ENCODE measurements at places on chromosomes 3 and 15.

GRCh38 chr15:69475769-69476358 lies 23.2 kb downstream of the RPLP1 start:
- peak; percentile 81 for DNase-seq

- DNase-seq = no peak
Observed at GRCh38 chr3:194476784-194477183, 10.0 kb downstream of the ATP13A3 start.

GRCh38 chr3:55196495-55196894 lies 268.6 kb upstream of the LRTM1 start:
- no peak for DNase-seq

DNA sequence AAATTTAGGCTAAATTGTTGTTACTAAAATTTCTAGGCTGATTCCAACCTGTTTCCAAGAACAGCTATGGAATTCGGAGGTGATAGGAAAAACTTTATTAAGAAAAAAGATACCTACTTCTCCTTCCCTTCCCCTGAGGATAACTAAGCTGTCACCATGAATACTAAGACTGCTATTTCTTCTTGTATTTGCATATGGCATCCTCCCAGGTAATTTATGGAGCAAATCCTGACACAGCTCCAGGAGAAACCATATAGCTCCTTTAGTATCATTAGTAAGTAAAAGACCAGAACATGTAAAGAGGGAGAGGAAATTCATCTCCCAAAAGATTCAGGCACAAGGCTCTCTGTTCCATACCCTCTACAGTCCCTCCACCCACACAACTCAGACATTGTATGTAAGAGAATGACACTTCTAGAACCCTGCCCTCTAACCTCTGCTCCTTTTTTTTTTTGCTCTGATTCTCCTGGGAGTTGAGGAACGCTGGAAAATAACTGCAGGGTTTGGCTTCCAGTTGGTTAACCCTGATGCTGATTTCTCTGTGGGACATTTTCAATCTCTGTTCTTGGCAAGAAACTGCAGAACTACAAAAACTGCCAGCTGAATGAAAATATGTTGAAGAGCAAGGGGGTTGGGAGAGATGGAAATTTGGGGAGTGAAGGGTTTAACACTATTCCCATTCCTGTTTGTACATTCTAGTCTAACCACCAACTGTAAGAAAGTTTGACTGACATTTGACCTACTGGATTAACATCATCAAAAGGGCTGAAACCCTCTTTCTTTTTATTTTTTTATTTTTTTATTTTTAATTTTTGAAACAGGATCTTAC lies 14.2 kb upstream of the MAGI1 start:
- peak; percentile 30 for DNase-seq

DNA sequence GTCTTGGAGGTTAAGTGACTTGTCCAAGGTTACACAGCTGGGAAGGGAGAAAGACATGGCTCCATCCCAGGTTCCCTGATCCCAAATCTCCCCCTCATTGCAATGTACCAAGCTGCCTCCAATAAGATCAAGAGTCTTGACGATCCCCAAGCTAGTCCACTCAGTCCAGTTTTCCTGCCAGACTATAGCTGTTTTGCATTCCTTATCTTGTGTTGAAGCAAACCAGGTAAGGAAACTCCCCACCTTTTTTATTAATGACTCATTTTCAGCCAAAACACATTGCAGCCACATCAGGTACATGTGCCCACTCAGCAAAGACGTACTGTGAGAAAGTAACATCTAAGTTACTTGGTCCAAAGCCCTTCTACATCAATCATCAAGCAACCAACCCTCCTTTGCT lies 41.9 kb downstream of the LIPC start:
- peak; percentile 75 for DNase-seq
